Regular cardiac myocyte (primary cell): ENCODE measurements at places on chromosomes 16 and 17. TPM values are rescaled to one million over a fixed set of nuclear protein-coding genes. Genes with fewer than 3 reads are reported as not detected.

The TBC1D10B gene
- 19.2 and 38.0 TPM in 2 replicates for total RNA-seq

The MARVELD3 gene
- not detected in 2 replicates for total RNA-seq

The ZBTB4 gene
- 14.8 and 21.4 TPM in 2 replicates for total RNA-seq

The MYL11 gene
- not detected in 2 replicates for total RNA-seq

The DBNDD1 gene
- 1.5 and 2.3 TPM in 2 replicates for total RNA-seq

The HOXB9 gene
- total RNA-seq = under 0.01 and 0.19 TPM in 2 replicates

The CRHR1 gene
- total RNA-seq = not detected in 2 replicates

The GJC1 gene
- total RNA-seq = 15.8 and 40.6 TPM in 2 replicates

The C16orf89 gene
- 1.1 TPM in 1 of 2 replicates, not detected in the other for total RNA-seq

The ZNF205 gene
- total RNA-seq = 12.5 and 13.8 TPM in 2 replicates

The GFAP gene
- under 0.01 TPM in 2 replicates for total RNA-seq
